ENCODE measurements at places on chromosomes 13 and 19.

GRCh38 chr13:34469196-34469986 is 472.7 kb upstream of the NBEA start:
- no peak for DNase-seq

GRCh38 chr19:42303101-42303464 is 659 bp upstream of the PAFAH1B3 start:
- DNase-seq, result no peak

DNA sequence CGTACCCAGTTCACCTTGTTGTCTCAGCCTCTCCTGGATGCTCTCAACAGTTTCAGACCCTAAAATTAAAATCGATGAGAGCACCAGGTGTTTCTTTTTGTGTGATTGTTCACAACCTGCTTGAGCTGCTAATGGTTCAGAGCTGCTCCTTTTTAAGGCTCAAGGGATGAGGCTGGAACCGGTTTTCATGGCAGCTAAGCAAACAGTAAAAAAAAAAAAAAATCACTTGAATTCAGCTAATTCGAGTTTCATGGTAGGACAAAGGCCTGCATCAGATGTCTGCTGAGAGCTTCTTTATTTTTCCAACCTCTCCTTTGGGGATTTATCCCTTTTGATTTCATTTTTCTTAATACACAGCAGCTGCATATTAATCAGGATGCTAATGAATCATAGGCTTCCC is 6.5 kb downstream of the SYCE2 start:
- DNase-seq, result no peak

DNA sequence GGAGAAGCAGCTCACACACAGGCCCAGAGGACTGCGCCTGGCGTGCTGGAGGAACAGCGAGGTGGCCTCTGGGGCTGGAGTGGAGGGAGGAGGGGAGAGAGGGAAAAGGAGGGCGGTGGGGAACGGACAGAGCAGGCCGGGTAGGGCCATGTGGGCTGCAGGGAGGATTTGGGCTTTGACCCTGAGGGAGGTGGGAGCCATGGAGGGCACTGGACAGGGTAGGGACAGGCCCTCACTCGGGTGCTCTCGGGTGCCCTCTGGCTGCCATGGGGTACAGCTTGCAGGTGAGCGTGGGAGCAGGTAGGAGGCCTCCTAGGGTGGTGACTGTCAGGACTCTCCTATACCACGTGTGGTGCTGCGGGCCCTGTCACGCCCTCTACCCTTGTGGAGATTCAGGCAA is 22.8 kb downstream of the PLIN4 start:
- DNase-seq, result no peak

GRCh38 chr13:34886121-34886875 is 55.8 kb upstream of the NBEA start:
- DNase-seq, result no peak

DNA sequence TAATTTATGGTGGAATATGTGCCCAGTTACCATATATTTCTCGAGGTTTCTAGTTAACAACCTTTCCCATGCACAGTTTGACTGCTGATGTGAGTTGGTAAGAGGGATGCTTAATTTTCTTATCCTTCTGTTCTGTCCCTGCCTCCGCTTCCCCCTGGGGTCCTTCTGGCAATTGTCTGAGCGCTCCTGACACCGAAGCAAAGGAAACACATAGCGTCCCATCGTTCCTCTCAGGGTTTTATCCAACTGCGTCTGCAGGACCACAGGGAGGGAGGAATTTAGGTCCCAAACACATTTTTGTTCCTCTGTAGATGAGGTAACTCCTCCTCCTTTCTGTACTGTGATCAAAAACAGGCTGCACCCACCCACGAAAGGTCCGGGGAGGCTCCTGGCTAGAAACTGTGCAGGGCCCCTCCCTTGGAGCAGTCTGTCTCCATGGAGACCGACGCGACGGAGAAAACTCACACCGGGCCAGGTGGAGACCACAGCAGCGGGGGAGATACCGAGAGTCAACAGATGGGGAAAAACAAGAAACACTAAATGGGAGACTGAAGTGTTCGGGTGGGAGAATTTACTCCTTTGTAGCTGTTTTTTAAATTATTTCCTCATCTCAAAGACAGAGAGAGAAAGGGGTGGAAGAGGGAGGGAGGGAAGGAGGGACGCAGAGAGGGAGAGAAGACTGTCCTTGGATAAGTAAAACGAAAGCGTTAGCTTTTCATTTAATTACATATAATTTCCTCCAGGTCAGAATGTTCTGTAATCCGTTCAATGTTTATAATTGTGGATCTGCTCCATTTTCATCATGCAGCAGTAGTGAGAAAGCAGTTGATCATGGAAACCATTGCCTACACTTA is 191.8 kb upstream of the NBEA start:
- no peak for DNase-seq

- no peak for DNase-seq
These were observed 61.0 kb upstream of the F7 start for GRCh38 chr13:113044391-113045114.

DNA sequence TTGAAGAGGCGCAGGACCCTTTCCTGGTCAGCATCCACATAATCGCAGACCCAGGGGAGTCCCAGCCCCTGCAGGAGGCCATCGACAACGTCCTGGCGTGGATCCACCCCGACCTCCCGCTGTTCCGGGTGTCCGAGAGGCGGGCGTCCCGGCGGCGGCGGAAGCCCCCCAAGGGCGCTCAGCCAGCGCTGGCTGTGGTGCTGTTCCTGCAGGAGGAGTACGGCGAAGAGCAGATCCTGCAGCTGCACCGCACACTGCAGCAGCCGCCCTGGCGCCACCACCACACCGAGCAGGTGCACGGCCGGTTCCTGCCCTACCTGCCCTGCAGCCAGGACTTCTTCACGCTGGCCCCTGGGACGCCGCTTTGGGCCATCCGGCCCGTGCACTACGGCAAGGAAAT is 29.3 kb downstream of the FAM124A start:
- no peak for DNase-seq

DNA sequence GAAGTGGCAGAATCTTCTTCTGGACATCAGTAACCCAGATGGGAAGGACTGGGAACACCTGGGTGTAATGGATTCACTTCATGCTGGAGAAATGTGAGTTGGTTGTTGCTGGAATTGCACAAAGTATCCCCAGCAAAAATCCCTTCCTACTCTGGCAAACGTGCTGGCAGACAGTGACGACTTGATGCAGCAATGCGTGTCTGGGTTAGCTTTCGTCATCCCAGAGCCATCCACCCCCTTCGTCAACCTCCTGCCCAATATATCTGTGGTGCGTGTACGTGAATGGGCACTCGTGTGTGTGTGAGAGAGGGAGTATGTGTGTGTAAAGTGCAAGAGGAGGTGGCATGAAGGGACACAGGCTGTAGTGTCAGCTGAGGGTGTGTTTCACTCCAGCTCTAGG is 70.9 kb downstream of the TM9SF2 start:
- peak; percentile 59 for DNase-seq

DNA sequence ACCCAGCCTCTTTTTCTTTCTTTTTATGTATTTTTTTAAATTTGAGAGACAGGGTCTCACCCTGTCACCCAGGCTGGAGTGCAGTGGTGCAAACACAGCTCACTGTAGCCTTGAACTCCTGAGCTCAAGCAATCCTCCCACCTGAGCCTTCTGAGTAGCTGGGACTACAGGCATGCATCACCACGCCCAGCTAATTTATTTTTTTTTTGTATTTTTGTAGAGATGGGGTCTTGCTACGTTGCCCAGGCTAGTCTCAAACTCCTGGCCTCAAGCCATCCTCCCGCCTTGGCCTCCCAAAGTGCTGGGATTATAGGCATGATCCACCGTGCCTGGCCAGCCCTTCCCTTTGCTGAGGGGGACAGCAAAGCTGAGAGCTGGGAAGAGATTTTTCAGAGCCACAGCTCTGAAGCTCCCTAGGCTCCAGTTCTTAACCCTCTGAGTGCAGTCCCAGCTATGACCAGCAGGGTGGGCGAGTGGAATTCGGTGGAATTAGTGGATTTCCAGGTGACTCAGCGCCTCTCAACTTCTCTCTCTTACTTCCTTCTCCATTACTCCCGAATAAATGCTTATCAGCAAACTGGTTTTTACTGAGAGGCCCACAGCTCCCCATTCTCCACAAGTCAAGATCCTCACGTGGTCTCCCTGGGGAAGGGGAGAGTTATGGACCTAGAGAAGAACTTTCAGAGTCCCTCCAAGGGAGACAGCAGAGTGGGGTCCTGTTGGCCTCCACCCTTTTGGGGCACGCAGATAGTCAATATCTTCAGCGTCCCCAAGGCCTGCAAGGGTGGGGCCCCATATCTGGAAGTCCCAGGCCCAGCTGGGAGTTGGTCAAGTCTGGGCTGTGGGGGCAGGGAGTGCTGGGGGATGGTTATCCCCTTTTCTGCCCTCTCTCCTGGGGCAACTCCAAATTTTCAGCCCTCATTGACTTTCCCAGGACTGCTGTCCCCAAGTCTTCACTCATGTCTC is 1.2 kb downstream of the BLVRB start:
- DNase-seq, result peak; percentile 76

DNA sequence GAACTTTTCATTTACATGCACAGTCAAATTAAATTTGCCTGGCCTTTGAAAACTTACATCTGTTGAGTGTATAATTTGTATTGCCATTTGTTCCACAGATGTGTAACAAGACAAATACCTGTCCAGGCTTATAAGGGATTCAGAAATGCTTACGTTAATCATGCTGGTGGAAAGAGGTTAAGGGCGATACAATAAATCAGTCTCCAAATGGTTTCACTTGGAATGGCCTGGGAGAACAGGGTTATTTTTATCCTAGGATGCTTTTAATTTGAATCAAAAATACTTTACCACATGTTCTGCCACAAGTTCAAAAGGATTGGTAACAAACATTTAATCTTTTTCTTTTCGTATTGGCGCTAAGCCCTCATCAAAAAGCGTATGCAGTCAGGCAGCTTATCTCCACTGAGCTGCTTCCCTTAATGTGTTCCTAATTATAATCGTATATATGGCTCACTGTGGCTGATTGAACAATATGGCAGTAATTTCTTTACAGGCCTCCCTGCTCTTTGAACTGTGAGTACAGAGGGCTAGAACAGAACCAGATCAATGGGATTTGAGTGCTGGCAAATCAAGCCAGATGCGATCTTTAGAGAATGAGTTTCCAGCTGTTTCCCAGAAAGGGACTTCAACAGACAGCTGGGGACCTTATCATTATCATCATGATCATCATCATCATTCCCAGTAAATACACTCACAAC is 425.7 kb downstream of the SPRY2 start:
- no peak for DNase-seq

DNA sequence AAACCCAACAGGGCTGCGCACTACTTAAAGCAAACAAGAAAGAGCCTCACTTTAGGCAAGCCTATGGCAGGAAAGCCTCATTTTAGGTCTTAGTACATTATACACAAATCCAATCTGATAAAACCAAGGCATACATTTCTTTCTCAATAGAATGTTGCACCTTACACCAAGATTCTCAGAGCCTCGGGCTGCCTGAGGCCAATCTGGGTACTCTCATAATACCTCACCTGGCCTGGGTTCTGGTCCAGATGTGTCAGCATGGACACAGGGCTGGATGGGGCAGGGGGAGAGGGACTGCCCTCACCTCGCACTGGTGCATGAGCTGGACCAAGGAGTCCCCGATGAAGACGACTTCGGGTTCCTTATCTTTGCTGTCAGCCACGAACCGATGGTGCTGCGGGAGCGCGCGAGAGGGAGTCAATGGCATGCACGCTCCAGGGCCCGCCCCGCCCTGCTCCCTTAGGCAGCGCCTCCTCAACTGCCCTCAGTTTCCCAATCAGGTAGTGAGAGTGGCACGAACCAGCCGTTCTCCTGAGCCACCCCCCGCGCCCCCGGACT is at the start of gene PRR19:
PRR19 (plus strand) TSS at position 487 of the 558 bp plus-strand sequence. CDS start 7,453 bp downstream, outside the sequence.
- DNase-seq, result no peak

GRCh38 chr19:45290381-45290931 is 32.2 kb downstream of the CKM start:
- DNase-seq, result no peak

DNA sequence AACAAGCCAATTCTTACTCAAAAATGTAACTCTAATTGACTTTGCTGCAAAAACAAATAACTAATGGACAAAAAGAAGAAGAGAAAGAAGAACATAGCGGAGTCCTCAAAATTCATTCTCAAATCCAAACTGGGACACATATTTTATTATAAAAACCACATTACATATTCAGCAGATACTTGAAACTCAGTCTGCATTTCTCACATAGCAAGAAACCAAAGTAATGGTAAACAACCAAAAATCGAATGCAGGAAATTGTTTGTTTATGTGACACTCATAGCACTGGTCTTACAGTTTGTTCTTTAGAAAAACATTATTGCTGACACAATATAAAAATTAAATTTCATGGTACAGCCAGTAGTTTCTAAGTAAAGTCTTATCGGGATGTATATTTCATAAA is 789.8 kb downstream of the SLITRK6 start:
- DNase-seq, result no peak

DNA sequence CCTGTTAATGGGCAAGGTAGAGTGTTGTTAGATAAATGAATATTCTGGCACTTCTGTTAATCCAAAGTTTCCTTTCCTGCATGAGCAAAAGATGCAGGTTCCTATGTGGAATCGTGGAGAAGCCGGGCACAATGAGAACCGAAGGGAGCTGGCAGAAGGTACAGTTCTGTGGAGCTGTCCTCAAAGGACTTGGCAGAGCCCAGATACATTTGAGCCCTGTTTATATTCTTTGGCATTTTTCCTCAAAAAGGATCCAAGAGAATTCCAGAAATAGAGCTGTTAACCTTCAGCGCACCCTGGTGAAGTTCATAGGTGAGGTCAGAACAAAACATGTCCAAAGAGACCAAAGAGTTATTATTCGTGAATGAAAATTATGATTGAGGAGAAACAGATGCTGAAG is 4.0 kb upstream of the DLEU7 start:
- DNase-seq, result no peak

DNA sequence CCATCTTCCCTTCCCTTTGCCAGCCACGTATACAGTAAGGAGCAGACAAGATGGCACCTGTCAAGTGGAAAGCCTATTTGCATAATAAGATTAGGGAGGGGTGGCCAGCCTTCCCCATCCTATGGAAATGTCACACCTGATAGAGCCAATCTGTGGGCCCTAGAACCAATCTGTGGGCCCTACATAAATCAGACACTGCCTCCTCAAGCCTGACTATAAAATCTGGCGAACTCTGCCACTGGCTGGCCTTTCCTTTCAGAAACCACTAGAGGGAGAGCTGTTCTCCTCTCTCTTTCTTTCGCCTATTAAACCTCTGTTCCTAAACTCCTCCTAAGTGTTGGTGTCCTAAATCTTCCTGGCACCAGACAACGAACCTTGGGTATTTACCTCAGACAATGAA is 231.5 kb upstream of the KLHL1 start:
- no peak for DNase-seq

DNA sequence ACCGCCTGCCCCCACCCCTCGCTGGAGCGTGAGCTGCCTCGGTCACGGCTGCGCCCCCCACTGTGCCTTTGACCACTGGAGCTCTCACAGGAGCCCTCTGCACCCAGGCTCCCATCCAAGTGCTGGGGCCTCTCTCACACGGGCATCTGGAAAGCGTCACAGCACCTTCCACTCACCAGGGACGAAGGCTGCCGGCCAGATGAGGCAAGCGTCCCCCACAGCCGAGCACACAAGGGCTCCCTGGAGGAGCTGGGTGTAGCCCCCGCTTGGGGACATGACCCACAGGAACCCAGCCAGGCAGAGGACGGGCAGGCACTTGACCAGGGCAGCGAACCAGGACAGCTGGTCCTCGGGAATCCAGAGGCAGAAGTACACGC is 560 bp downstream of the TMEM86B start:
- no peak for DNase-seq
